Fibroblast of pulmonary artery (primary cell): ENCODE measurements at places on chromosomes 2 and 18.

DNA sequence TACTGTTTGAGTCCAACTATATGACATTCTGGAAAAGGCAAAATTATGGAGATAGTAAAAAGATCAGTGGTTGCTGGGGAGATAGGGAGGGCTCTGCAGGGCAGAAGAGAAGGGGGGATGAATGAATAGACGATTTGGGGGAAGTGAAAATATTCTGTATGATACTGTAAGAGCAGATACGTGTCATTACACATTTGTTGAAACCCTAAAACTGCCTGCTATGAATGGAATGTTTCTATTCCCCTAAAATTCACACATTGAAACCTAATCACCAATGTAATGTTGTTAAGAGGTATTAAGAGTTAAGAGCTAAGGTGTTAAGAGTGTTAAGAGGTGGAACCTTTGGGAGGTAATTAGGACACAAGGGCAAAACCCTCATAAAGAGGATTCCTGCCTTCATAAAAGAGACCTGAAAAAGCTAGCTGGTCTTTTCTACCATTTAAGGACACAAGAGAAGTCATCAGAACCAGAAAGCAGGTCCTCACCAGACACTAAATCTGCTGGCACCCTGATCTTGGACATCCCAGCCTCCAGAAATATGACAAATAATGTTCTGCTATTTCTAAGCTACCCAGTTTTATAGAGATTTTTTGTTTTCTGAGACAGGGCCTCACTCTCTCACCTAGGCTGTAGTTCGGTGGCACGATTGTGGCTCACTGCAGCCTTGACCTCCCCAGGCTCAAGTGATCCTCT, 76.2 kb downstream of the ATAD2B start:
- no peak for DNase-seq

GRCh38 chr2:64766841-64767669, 113.3 kb upstream of the SERTAD2 start:
- DNase-seq, result peak; percentile 57

- no peak for DNase-seq
These were observed 74.0 kb downstream of the AFF3 start for GRCh38 chr2:100068395-100068794.

DNA sequence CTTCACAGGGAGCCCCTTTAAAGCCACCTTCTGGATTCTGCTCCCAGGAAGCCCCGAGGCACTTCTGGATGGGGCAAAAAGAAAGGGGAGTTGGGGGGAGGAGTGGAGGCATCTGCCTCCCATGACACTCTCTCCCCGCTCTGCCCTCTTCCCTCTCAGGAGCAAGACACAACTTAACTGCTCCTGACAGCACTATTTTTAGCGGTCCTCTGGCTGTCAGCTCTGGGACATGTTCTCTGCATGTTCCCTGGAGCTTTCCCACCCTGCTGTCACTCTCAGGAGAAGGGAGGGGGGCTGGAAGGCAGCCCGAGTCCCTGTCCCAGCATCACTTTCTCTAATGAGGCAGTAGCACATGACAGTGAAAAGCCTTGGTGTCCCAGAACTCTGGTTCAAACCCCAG, 32.3 kb downstream of the PLB1 start:
- no peak for DNase-seq

- DNase-seq, result no peak
These were observed 80.2 kb upstream of the BCL11A start for GRCh38 chr2:60633615-60634014.

DNA sequence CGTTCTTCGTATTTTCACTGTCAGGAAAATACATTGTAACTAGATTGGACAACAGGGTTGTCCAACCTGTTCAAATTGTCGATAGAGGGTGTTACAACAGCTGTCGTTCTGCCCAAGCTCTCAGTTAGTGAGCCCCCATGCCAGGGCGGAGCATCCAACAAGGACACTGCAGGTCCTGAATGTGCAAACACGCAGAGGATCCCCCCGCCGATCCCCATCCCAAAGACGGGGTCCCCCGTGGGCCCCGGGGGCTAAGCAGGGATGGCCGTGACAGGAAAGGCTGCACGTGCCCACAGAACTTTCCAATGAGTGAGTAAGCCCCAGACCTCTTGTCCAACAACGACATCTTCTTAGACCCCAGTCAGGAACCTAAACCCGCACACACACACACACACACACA, 140.8 kb downstream of the PXDN start:
- no peak for DNase-seq

DNA sequence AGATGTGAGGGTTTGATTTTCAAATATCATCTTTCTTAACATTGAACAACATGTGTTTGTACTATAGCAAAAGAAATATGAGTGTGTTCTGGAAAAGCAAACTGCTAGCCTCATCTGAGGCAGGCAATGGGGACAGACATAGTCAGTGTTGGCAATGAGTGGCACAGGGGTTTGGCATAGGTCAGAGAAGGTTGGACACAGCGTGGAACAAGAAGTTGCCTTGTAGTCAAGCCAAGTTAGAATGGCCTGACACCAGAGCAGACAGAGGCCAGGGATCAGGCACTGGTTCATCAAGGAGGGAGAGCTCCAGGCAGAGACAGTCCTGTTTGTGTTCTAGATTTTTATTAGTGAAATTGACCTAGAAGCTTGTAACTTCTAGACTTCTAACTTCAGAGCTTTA, 100.8 kb upstream of the TANK start:
- no peak for DNase-seq
